ENCODE measurements at places on chromosomes 7 and 10. TPM values are rescaled to one million over a fixed set of nuclear protein-coding genes. Genes with fewer than 3 reads are reported as not detected.

DNA sequence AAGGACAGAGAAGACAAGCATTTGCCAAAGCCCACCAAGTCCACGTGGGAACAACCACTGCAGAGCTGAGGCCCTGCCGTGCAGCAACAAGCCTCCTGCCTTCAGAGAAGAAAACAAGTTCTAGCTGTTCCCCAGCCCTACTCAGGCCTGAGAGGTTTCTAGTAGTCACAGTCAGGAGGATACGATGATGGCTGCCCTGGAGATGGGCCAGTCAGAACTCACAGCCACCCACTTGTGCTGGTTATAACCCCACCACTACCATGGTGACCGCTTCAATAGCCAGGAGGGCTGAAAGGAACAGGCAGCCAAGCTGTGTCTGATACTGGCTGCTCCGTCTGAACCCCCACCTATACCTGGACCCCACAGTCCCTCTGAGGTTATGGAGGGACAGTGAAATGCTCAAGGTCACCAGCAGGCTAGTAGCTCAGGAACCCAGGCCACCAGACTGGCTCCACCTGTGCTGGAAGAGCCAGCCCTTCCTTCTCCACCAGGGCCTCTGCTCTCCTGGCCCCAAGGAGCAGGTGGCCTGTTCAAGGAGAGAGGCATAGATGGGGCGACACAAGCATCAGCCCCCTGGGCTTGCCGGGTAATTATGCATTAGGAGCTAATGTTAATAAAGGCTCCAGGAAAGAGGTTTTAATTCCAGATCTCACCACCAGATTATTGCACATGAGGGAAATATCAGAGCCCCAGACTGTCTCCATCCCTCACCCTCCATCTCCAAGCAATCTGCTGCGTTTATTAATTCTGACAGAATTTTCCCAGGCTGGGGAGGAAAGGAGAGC, 125.8 kb upstream of the PCBD1 start:
- H3K27me3 ChIP-seq = peaks cover 3% of the 10 kb centered on the region
- no peak for DNase-seq
- no peak overlapping the region for H3K27ac ChIP-seq
- no peaks in the 10 kb centered on the region for H3K36me3 ChIP-seq

DNA sequence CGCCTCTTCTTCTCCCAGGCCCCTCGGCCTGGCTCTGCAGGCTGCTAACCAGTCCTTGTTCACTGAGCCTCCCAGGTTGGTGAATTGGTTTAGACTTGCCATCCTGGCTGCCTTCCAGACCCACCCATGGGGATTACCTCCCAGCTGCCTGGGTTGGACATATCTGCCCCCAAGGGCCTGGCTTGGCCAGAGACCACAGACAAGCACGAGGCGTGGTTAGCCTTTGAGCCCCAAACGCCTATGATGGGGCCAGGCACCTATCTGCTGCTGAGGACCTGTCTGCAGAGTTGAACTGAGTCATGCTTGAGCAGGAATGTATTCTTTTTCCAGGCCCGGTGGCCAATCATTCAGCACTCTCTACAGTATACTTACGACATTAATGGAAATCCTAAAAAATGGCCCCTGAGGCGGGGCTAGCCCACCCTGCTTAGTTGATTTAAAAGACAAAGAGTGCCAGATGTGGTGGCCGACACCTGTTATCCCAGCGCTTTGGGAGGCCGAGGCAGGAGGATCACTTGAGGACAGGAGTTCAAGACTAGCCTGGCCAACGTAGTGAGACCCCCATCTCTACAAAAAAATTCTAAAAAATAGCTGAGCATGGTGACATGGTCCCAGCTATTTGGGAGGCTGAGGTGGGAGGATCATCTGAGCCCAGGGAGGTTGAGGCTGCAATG, 361.5 kb downstream of the FRMD4A start:
- no peaks in the 10 kb centered on the region for H3K27me3 ChIP-seq
- H3K27ac ChIP-seq = no peak overlapping the region
- no peak for DNase-seq
- H3K4me3 ChIP-seq = no peak overlapping the region
- no peaks in the 10 kb centered on the region for H3K36me3 ChIP-seq
- H3K4me1 ChIP-seq = peaks cover 17% of the 10 kb centered on the region

GRCh38 chr10:73991884-73992245, 6.1 kb upstream of the VCL start:
- peaks cover 20% of the 10 kb centered on the region for H3K4me1 ChIP-seq
- H3K27ac ChIP-seq = no peak overlapping the region
- H3K4me3 ChIP-seq = no peak overlapping the region

DNA sequence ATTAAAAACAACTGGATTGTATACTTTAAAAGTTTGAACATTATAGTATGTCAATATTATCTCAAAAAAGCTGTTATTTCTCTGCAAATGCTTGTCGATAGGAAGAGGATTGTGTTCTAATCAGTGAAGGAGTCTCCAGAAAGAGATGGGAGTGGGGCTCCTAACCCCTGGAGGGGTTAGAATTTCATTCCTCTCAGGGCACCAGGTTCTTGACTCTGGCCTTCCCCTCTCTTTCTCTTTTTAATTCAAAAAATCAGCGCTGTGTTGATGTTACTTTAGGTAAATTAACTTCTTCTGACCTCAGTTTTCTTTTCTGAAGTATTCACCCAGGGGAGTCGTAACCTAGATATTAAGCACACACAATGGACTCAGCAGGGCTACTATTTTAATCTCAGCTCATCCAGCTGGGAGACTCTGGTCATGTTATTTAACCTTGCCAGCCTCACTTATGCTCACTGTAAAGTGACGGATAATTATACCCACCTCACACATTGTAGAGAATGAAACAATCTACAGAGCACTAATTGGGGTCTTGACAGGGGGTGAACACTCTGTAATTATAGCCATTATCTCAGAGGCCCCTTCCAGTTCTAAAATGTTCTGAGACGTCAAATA, 59.4 kb downstream of the GCC1 start:
- no peak overlapping the region for H3K4me3 ChIP-seq
- no peaks in the 10 kb centered on the region for H3K4me1 ChIP-seq
- H3K27ac ChIP-seq = no peak overlapping the region
- DNase-seq = no peak

- H3K27me3 ChIP-seq = peaks cover 1% of the 10 kb centered on the region
- no peaks in the 10 kb centered on the region for H3K4me1 ChIP-seq
- H3K36me3 ChIP-seq = no peaks in the 10 kb centered on the region
Measured at GRCh38 chr10:25707976-25708671, 225.9 kb upstream of the MYO3A start.

DNA sequence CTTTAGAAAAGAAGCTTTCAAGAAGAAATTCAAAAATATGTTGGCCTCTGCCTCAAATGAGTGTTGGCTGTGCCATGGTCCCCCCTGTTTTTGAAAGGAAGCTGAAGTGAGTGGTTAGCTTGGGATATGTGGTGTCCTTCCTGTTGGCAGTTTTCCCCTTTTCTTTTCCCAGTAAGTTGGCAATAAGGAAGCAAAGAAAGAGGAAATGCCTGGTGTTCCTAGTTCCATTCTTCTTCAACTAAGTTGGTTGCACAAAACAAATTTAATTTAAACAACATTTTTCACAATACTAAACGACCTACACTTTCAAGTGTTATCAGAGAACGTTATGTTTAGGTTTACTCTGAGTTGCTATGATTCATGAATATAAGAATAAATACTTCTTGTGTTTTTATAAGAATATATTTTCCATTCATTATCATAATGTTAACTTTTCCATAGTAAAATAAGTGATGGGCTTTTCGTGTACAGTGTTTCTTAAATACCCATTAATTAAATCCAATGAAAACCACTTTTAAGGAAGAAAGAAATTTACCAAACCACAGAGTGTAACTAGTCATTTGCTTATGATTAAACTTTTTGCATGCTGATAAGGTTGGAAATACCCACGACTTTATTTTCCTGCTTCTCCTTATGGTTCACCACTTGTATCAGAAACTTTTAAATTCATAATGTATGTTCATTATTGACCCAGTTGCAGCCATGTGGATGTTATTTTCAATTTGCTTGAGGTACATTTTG, 7.7 kb downstream of the HDAC9 start:
- no peaks in the 10 kb centered on the region for H3K36me3 ChIP-seq
- no peak overlapping the region for H3K27ac ChIP-seq
- no peak overlapping the region for H3K4me3 ChIP-seq

AGAP5 gene
- 8.0 TPM for total RNA-seq

ADAM12 gene
- 9.0 TPM for total RNA-seq

RPEL1 gene
- total RNA-seq = not detected

FKBP14 gene
- 15.1 TPM for total RNA-seq
